ENCODE measurements at places on chromosomes 16 and 17.
A peak's percentile ranks its signal among the peaks of the same experiment; 100 is the strongest.

DNA sequence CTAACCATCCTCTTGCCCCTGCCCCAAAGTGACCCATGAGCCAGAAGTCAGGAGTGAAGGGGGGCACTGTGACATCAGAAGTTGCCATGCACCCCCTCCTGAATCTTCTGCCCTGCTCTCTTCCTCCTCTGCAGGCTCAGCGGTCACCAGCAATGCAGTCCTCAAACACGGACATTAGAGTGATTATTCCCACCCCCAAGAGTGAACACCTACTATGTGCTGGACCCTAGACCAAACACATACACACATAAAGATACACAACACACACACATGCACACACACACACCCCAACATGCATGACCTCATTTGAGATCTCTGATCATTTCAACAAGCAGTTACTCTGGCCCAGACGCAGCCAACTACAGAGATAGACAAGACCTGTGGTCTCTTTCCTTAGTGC, at the start of gene CDRT4:
Gene CDRT4, minus strand, starts transcription at position 30 of the 400 bp plus-strand sequence. CDS start 27,383 bp downstream, outside the sequence.
- no peak for DNase-seq

DNA sequence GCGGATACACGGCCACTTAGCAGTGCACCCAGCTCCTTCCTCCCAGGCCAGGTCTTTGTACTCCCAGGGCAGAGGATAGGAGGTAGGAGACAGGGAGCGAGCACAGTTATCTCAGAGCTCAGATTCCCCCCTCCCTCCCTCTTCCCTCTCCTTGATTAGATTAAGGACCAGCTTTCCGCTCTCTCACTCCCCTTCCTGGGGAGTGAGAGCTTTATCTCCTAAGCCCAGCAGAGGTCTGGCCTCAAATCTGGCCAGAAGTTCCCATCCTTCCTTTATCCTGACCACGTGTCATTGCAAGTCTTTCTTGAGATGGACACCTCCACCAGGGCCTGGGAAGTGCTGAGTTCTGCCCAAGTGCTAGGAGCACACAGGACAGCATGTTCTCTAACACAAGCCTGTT, 5.1 kb downstream of the ARL4D start:
- no peak for DNase-seq

DNA sequence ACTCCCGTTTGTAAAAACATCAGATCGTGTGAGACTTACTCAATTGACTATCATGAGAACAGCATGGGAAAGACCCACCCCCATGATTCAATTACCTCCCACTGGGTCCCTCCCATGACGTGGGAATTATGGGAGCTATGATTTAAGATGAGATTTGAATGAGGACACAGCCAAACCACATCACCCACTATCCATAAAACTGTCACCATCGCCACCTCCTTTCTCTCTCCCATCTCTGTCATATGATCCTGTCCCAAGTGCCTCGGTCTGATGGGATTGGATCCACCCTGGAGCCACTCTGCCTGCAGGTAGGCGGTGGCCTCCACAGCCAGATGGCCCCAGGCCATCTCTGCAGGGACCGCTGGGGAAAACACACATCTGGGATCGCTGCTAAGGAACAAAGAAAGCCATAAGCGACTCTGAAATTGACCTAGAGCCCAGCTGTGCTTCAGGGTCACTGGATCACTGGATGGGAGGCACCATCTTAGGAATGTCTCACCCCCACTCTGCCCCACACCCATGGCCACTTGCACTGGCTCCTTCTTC, 61.2 kb downstream of the TMEM186 start:
- no peak for DNase-seq

GRCh38 chr17:60169921-60170817, 20.4 kb downstream of the CA4 start:
- peak; percentile 25 for DNase-seq

DNA sequence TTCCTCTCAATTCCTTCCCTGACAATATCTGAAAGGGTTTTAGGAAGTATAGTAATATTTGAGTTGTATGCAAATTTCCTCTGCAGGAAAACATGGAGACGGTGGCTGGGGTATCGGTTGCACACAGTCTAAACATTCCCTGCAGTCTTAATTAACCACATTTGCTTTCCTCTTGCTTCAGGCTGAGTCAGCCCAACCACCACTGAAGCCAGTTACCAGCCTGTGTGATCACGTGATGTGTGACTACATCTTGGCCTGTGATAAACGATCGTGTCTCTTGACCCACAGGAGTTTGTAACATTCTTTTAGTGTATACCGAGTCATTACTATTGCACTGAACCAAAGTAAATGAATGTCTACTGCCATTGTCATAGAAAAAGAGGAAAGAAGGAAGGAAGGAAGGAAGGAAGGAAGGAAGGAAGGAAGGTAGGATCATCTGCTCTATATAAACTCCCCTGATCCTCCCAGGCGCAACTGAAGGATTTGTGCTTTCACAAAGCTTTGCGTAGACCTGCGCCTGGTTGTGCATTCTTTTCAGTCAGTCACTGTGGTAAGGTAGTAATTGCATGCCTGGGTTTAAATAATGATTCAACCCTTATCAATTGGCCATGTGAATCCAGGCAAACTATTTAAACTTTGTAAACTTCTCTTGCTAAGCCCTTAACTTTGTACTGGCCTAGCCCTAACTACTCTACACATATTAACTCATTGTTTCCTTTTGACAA, 280.6 kb upstream of the SALL1 start:
- peak; percentile 88 for DNase-seq

DNA sequence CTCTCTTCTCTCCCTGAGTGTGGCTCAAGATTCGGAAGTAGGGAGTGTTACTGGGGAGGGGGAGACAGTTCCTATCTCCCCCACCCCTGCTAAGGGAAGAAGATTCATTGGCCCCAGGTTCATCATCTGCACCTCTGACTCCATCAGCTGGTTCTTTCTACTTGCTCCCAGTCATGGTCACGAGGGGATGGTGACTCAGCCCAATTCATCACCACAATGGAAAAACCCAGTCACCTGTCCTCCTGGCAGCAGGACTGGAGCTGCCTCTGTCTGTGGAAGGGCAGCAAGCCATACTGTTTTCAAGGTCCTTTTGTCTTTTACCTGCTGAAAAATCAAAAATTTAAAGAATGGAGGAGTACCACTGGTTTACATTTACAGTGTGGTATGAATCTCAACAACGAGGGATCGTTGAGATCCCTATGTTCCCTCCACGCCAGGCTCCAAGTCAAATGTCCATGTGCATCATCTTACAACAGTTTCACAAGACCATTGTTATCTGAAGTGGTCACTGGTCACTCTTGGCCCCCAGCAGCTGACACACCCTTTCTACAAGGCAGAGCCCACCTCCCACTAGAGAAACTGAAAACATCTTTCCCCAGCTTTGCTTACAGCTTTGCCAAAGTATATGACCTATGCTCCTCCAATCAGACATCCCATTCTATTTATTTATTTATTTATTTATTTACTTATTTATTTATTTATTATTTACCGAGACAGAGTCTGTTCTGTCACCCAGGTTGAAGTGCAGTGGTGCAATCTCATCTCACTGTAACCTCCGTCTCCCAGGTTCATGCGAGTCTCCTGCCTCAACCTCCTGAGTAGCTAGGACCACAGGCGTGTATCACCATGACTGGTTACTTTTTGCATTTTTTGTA, 40.4 kb upstream of the NDRG4 start:
- peak; percentile 87 for DNase-seq

DNA sequence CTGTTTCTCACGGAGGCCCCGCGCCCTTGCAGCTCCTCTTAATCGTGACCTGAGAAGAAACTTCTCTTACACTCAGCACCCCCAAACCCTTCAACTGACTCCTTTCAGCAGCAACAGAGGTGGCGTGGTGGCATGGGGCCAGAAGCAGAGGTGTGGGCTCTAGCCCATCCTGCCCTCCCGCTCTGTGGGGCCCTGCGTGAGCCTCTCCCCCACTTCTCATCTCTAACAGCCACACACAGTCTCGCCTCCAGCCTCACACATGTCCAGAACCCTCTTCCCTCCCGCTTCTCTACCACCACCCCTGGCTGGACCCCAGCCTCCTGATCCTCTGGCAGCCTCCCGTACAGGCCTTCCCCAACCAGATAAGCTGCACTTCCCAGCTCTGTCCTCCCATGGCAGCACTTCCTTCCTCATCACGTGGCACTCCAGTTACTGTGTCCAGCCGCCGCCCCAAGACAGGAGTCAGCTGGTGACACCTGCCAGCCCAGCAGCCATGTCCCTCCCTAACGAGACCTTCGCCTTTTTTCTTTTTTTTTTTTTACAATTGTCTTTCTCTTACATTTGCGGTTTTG, 30.5 kb downstream of the NSMCE1 start:
- DNase-seq, result no peak

DNA sequence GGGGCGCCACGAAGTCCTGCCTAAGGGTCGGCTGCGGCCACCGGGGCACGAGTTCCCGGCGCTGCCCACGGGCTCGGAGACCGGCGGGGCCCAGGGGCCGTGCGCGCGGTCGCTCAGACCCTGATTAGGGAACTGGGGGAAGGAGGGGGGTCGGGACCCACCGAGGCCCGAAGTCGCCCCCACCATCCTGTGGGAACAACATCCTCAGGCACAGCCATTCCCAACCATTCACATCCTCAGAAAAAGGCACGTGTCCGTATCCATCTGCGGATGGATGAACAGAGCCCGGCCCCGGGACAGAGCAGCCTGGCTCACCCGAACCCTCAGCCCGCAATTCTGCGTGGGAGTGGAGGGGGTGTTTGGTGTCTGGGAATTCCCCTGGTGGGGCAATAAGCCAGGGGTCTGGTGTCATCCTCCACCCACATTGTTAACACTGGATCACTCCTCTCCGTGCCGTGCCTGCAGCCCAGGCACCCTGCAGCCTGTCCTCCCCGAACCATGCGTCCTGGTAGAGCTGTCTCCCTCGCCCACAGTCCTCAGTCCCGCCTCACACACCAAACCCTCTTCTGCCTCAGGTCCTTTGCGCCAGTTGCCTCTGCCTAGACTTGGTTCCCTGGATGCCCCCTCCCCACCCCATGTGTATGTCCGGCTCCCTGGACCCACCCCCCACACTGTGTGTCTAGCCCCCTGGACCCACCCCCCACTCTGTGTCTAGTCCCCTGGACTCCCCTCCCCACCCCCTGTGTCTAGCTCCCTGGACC, 789 bp upstream of the CCDC57 start:
- DNase-seq, result peak; percentile 75

DNA sequence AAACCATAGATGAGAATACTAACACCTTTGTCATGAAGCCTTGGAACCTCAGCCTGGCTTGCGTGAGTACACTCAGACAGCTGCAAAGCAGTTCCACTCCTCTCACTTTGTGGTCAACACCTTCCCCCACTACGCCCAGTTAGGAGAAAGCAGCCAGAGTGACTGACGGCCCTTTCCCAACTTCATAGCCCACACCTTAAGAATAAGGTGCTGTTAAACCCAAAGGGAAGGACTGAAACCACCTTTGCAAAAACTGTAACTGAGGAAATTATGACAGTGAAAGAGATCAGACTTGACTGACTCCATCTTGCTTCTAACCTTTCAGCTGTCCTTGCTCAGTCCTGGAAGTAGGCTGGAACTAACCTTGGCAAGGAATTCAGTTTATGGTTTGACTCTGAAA, 13.7 kb downstream of the N4BP1 start:
- no peak for DNase-seq

DNA sequence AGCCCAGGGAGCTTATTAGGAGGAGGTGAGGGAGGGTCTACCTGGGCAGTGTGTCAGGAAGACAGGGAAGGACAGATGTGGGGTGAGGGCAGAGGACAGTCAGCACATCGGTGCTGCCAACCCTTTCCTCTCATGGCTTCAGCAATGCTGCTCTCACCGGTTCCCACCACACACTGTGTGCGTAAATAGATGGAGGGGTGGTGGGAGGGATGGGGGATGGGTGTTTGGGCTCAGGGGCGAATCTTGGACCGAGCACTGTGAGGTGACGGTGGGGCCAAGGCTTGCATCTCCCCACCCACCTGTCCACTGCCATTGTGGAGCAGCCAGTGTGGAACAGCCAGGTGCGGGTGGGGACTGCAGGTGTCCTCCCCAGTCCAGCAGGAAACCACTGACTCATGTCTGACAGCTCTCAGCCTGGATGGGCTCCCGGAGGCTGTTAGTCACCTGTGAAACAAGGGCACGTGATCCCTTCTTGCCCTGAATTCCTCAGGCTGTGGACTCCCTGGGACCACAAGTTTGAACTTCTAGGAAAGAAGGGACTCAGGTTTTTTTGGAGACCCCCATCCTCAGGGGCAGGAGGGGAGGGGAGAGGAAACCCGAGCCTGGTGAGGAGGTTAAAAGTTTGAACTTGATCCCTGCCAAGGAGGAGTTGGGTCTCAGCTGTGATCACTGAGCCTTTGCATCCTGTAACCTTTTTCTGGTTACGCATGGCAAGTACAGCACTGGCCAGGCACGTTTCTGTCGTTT, 42.7 kb upstream of the SMPD3 start:
- DNase-seq, result peak; percentile 11

- DNase-seq, result no peak
Observed at GRCh38 chr17:82371333-82372248, at the start of gene UTS2R. TSS of gene UTS2R (plus strand) at chr17:82371765. CDS start at chr17:82374325, 2,560 bp downstream.

GRCh38 chr17:42285346-42286050, 2.8 kb upstream of the STAT5A start:
- no peak for DNase-seq

DNA sequence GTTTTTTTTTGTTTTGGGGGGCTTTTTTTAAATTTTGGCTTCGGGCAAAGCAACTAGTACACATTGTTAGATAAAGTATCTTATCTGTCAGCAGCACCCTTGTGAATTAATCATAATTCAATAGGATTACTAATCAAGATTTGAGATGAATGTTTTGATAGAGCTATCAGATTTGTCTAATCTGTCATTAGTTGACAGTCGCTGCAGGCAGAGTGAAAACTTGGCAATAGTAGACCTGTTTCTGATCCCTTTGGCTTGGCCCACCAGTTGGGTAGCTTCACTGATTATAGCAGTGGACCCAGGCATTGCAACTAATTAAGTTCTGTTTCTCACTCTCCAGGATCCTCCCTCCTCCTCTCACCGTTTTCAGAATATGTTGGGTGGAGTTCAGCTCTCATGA, 258.6 kb downstream of the IRX3 start:
- DNase-seq, result no peak

GRCh38 chr16:74736531-74737157, 36.0 kb upstream of the MLKL start:
- no peak for DNase-seq

DNA sequence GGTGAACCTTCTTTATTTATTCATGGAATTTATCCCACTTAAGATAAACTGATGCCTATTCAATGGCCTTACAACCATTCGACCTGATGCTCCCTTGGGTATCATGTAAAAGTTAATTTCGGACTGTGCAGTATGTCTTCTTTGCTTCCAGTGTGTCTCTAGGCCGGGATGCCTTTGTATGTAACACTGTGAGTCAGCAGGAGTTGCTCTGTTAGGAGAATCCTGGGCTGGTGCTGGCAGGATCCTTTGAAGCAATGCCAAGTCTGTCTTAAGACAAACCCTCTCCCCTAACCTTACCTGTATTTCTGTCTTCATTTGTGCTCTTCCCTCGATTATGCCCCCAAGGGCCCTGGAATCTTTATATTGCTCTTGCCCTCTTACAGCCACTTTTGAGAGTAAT, 37.9 kb upstream of the ABCA8 start:
- DNase-seq, result no peak

DNA sequence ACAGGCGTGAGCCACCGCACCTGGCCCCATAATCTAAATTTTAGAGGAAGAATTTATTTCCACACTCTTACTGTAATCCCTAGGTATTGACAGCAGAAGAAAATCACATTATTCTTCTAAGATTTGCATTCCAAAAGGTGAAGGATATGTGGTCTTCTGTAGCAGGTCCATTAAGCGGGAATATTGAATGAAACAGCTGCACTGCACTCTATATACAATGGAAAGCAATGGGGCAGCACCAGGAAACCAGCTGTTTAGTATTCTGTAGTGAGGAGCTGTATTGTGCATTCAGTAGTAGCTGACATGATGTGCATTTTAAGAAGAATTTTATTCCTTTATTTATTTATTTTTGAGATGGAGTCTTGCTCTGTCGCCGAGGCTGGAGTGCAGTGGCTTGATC, 49.6 kb downstream of the PSMD12 start:
- DNase-seq, result no peak

Measured in LHCN-M2 (cell line).